ENCODE measurements at places on chromosomes 3 and 15. TPM values are rescaled to one million over a fixed set of nuclear protein-coding genes. Genes with fewer than 3 reads are reported as not detected.

GRCh38 chr3:98772022-98772421 is 8.9 kb downstream of the ST3GAL6 start:
- no peak for DNase-seq
- H3K4me1 ChIP-seq = no peaks in the 10 kb centered on the region
- no peaks in the 10 kb centered on the region for H3K27me3 ChIP-seq
- no peak overlapping the region for H3K27ac ChIP-seq
- peaks cover 2% of the 10 kb centered on the region for H3K36me3 ChIP-seq

GRCh38 chr3:127834771-127835170 is 12.5 kb upstream of the MGLL start:
- DNase-seq = no peak
- H3K4me1 ChIP-seq = no peaks in the 10 kb centered on the region
- no peaks in the 10 kb centered on the region for H3K27me3 ChIP-seq
- H3K4me3 ChIP-seq = no peak overlapping the region
- no peaks in the 10 kb centered on the region for H3K36me3 ChIP-seq

The CNTN4 gene
- total RNA-seq = 68.9 TPM

DNA sequence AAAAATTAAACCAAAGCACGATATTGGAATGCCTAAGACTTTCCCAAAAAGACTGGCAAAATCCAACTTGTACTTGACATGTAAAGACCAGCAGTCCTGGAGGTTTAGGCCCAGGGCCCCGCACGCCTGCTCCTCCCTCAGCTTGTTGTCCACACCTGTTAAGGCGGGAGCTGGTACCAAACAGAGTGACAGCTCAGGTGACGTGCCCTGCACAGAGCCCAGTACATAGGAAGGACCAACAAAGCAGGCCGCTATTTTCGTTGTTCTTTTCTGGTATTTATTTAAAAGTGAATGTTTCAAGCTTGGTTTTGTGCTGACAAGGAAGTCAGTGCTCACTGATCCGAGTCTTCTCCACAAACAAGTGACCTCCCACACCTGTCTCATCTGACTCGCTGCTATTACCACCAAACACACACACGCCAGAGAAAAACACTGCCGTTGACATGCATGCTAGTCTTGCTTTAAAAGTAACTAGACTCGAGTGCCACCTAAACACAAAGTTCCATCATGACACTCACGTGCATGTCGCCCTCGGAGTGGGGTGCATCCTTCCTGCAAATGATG is 50.2 kb downstream of the HERC2 start:
- H3K36me3 ChIP-seq = peaks cover 30% of the 10 kb centered on the region
- H3K4me3 ChIP-seq = no peak overlapping the region
- no peak overlapping the region for H3K27ac ChIP-seq
- DNase-seq = no peak
- H3K4me1 ChIP-seq = peaks cover 4% of the 10 kb centered on the region

GRCh38 chr3:130948929-130949328 is 55.0 kb downstream of the ATP2C1 start:
- H3K4me3 ChIP-seq = no peak overlapping the region
- no peaks in the 10 kb centered on the region for H3K27me3 ChIP-seq
- no peaks in the 10 kb centered on the region for H3K4me1 ChIP-seq

GRCh38 chr15:35874260-35874905 is 328.4 kb upstream of the DPH6 start:
- no peaks in the 10 kb centered on the region for H3K27me3 ChIP-seq
- no peak for DNase-seq
- H3K27ac ChIP-seq = no peak overlapping the region
- H3K4me1 ChIP-seq = peaks cover 13% of the 10 kb centered on the region
- no peaks in the 10 kb centered on the region for H3K36me3 ChIP-seq
- H3K4me3 ChIP-seq = no peak overlapping the region

GRCh38 chr15:57273402-57273801 is 102.9 kb upstream of the CGNL1 start:
- no peaks in the 10 kb centered on the region for H3K27me3 ChIP-seq
- peak overlapping the region; percentile 53 for H3K27ac ChIP-seq
- no peak overlapping the region for H3K4me3 ChIP-seq
- peaks cover 4% of the 10 kb centered on the region for H3K4me1 ChIP-seq
- H3K36me3 ChIP-seq = peaks cover 58% of the 10 kb centered on the region

The ARGFX gene
- not detected for total RNA-seq

DNA sequence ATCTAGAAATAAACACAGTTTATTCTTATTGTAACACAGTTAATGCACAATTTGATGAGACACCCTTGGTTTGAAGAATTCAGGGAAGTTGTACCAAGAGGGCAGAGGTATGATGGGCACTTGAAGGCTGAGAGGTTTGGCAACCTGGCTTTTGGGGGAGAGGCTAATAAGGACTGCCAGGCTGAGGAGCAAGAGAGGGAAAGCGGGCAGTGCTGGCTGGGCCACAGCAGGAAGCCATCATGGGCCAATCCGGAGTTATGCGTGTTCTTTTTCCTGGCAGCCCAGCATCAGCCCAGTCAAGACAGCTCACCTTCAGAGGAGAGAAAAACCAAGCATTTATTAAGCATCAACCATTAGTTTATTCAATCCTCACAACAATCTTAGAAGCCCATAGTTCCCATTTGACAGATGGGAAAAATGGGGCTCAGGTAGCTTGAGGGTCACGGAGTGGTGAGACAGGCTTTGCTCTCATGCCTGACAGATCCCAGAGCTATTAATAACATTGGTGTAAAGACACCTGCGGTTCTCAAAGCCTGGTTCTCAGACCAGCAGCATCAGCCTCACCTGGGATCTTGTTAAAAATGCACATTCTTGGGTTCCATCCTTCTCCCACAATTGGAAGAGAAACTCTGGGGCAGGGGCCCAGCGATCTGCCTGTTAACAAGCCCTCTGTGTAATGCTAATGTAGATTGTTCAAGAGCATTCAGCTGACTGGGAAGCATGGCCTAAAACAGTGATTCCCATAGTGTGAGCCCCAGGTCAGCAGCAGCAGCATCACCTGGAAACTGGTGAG is 183.7 kb downstream of the NTRK3 start:
- no peaks in the 10 kb centered on the region for H3K36me3 ChIP-seq
- H3K4me3 ChIP-seq = no peak overlapping the region
- no peak overlapping the region for H3K27ac ChIP-seq
- H3K27me3 ChIP-seq = peaks cover 35% of the 10 kb centered on the region
